NCI-H446 (cell line): ENCODE measurements at places on chromosomes 13 and 19.
A peak's percentile ranks its signal among the peaks of the same experiment; 100 is the strongest.

GRCh38 chr13:113784645-113785024, 25.6 kb downstream of the TMEM255B start:
- DNase-seq = no peak

DNA sequence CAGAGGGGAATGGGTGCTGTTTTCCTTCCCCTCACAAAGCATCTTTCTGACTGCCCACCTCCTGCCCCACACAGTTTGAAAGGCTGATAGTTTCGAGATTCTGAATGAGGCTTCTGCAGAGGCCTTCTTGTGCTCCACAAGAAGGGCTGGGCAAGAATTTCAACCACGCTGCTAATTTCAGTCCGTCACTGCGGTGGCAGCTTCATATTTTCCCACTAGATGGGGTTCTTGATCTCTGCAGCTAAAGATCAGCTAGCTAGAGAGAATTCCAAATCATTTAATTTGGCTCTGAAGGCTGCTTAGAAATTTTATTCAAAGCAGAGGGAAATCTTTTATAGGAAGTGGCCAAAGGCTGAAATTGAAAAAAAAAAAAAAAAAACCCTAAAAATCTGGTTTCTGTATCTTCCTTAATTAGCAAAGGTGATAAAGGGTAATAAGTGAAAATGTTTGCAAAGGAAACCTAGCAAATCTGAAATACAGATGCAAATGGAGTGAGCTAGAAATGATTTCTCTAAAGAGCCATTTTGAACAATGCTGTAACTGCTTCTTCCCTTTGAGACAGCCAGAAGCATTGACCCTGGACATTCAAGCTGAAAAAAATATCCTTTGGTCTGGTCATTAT, 38.0 kb upstream of the C13orf42 start:
- DNase-seq = peak; percentile 1

DNA sequence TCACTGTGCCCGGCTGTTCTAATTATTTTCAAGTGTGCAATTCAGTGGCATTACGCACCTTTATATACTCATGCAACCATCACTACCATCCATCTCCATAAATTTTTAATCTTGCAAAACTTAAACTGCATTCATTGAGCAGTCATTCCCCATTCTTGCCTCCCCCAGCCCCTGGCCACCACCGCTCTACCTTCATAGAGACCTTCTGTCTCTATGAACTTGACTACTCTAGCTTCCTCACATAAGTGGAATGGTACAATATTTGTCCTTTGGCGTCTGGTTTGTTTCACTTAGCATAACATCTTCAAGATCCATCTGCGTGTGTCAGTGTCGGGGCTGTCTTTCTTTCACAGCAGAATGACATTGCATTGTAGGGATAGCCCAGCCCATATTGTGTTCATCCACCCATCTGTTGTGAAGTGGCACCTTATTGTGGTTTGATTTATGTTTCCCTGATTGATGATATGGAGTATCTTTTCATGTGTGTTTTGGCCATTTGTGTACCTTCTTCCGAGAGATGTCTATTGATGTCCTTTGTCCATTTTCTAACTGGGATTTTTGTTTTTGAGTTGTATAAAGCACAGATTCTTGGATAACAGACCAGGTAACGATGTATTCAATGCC, 64.8 kb upstream of the FLT1 start:
- DNase-seq = no peak

DNA sequence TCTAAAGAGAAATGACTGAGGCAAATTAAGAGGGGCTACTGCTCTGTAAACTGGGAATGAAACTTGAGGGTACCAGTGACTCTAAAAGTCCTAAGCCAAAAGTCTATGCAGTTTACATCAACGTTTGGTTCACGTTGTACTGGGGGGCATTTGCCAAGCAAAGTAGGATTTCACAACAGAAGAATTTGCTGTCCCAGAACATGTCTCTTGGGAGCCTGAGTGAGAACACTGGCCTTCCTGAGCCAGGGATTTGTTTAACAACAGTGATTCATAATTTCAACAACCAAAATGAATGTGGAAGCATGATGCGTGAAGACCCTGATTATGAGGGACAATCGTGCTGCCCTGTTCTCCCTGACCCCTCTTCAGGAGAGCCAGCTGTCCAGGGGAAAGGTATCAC, 178.0 kb downstream of the OXGR1 start:
- no peak for DNase-seq

DNA sequence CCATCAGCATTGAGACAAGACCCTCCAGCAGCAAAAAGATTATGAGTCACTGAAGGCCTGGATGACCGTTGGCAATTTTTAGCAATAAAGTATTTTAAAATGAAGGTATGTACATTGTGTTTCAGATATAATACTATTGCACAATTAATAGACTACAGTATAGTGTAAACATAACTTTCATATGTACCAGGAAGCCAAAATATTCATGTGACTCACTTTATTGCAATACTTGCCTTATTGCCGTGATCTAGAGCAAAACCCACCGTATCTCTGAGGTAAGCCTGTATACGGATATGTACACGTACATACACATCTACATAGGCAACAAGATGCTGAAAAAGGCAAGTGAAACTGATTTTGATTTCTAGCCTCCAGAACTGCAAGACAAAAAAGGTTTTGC, 103.3 kb downstream of the EDNRB start:
- DNase-seq = no peak

GRCh38 chr13:32354040-32354439, 38.7 kb downstream of the BRCA2 start:
- DNase-seq = no peak

DNA sequence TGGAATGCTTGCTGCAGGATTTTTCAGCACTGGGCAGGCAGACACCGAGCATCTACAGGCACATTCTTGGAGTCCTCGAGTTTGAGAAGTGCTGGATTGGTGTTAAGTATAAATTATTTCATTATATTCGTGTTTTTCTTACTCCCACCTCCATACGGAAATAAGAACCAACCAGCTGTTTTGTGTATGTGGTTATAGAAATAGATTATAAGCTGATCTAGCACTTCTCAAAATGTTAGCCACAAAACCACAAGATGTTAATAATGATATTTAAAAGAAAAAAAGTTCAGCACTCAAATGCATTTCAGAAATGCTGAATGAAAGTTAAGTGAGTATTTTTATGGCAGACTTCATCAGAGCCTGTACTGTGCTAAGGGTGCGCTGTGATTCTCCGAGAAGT, 24.0 kb upstream of the TEX29 start:
- no peak for DNase-seq

GRCh38 chr13:95480131-95480545, 72.4 kb upstream of the CLDN10 start:
- DNase-seq = no peak

GRCh38 chr19:5403968-5404640, 51.1 kb upstream of the ZNRF4 start:
- peak; percentile 26 for DNase-seq

- no peak for DNase-seq
Measured at GRCh38 chr19:38744874-38745273, 600 bp upstream of the CAPN12 start.

DNA sequence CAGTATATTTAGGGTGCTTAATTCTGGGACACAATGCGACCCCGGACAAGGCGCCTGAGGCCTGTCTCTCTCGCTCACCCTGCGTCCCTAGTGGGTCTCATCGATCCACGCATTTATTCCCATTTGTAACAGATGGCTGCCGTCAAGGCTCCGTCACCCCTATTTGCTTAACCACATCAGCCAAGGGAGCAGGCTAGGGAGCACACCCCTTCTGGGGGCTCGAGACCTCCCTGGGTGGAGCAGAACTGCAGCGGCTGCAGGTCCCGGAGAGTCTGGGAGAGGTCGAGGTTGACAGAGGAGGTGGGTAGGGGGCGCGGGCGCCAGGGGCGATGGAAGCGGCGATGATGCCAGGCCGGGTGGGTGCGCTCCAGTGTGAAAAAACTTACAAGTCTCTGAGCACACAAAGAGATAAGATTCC, 507 bp downstream of the ALG5 start:
- no peak for DNase-seq
